ENCODE measurements at places on chromosomes 6 and 20. TPM values are rescaled to one million over a fixed set of nuclear protein-coding genes. Genes with fewer than 3 reads are reported as not detected.

SLC22A1 gene
- total RNA-seq: 4.7 TPM

GRCh38 chr6:34806738-34807453 lies 15.0 kb downstream of the BLTP3A start:
- no peak for DNase-seq

- DNase-seq: no peak
Measured at GRCh38 chr6:79138146-79138545, 60.1 kb upstream of the PHIP start.

- DNase-seq: no peak
Measured at GRCh38 chr6:111367393-111368088, 115.5 kb downstream of the REV3L start.

DNA sequence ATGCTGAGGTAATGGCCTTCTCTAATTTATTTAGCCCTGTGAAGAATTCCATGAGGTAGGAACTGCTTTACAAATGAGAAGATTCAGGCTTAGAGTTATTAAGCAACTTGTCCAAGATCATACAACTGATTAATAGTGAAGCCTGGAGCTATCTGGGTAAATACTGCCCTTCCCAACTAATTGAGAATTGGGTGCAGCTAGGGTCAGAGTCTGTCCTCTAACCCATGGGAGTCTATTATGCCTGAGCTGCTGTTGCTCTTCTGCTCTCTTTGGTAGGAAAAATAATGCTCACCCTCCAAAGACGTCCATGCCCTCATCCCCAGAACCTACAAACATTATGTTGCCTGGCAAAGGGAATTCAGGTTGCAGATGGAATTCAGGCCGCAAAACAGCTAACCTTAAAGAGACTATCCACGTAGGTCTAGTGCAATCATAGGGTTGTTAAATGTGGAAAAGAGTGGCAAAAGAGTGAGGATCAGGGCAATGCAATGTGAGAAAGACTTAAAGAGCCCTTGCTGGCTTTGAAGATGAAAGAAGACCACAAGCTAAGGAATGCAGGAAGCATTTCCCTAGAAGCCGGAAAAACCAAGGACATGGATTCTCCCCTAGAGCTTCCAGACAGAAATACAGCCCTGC lies 90.1 kb downstream of the SPTLC3 start:
- DNase-seq: no peak

DNA sequence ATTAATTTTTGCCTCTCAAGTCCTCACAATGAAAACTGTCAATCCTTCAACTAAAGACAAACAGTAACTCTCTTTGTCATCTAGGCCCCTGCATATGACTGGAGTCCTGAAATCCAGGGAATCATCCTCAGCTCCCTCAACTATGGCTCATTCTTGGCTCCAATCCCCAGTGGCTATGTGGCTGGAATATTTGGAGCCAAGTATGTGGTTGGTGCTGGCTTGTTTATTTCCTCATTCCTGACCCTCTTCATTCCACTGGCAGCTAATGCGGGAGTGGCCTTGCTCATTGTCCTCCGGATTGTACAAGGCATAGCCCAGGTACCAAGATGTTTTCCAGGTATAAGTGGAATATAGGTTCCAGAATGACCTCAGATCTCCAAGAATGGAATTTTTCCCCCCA lies 15.4 kb downstream of the SLC17A4 start:
- DNase-seq: no peak

- peak; percentile 42 for DNase-seq
Measured at GRCh38 chr6:156396791-156397418, 380.3 kb upstream of the ARID1B start.

DNA sequence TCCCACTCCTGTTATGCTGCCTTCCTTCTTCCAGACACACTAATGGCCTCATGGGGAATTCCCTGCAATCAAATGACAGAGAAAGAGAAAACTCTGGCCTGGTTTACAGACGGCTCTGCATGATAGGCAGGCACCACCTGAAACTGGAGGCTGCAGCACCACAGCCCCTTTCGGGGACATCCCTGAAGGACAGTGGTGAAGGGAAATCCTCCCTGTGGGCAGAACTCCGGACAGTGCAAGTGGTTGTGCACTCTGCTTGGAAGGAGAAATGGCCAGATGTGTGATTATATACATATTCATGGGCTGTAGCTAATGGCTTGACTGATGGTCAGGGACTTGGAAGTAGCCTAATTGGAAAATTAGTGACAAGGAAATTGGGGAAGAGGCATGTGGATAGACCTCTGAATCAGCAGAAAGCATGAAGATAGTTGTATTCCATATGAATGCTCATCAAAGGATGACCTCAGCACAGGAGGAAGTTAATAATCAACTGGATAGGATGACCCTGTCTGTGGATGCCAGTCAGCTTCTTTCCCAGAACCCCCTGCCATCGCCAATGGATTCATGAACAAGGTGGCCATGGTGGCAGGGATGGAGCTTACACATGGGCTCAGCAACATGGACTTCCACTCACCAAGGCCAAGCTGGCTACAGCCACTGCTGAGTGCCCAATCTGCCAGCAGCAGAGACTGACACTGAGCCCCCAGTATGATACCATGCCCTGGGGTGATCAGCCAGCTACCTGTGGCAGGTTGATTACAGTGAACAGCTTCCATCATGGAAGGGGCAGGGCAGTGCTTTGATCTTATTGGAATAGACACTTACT lies 44.5 kb upstream of the VSX1 start:
- DNase-seq: no peak

All from Peyer's patch (tissue), 4 donors.